ENCODE measurements at places on chromosomes 5 and 9.

- no peak for DNase-seq
Observed at GRCh38 chr5:160171666-160172065, 52.4 kb upstream of the PWWP2A start.

- DNase-seq: no peak
Observed at GRCh38 chr9:129650680-129651235, 8.8 kb upstream of the ASB6 start.

DNA sequence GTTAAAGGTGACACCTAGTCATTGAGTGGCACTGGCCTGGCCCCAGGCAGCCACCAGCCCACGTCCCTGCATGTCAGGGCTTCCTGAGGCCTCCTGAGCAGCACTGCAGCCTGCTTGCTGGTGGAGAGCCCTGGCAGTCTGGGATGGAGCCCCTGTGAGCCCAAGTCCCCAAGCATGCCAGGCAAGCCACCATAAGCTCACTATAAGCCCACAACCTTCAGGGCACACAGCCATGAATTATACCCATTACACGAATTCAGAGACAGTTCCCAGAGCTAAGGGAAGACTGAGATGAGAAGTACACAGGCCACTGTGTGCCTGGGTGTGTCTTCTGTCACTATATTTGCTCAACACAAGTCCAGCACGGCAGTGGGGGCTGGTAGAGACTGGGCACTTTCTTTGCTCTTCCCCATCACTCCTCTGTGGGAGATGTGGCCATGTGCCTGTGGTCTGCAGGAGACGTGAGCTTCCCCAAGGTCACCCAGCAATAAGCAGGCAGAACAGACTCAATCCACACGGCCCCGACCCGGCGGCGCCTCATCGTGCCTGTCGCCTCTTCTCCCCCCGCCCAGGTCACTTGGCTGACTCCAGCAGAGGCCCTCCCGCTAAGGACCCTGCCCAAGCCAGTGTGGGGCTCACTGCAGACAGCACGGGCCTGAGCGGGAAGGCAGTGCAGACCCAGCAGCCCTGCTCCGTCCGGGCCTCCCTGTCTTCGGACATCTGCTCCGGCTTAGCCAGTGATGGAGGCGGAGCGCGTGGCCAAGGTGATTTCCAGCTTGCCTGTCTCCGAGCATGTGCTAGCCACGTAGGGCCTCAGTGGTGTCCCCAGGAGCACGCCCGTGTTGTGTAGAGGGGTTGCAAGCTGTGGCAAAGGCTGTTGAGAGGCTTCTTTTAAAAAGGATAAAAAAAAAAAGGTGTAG is 114.8 kb downstream of the WNK2 start:
- DNase-seq: no peak

GRCh38 chr9:34170237-34170991 is 8.4 kb upstream of the UBAP1 start:
- DNase-seq: no peak

GRCh38 chr5:145479271-145479670 is 355.9 kb downstream of the PRELID2 start:
- DNase-seq: no peak

GRCh38 chr5:180207593-180207992 is 1.4 kb downstream of the RASGEF1C start:
- no peak for DNase-seq

- DNase-seq: no peak
Observed at GRCh38 chr5:122896598-122897282, 51.3 kb downstream of the SNX24 start.

DNA sequence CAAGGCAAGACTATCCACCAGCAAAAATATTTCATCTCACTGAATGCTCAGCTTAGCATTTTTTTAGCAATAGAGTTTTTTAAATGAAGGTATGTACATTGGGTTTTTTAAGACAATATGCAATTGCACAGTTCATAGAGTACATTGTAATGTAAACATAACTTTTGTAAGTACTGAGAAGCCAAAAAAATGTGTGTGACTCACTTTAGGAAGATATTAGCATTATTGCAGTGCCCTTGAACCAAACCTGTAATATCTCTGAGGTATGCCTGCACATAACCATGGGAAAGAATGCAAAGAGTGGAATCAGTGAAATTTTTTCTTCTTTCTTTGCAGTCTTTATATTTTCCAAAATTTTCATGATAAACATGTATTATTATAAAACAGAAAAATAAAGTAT is 1533.3 kb upstream of the WWC1 start:
- no peak for DNase-seq

GRCh38 chr5:139468421-139468931 is 2.3 kb upstream of the SMIM33 start:
- DNase-seq: no peak

- DNase-seq: no peak
Observed at GRCh38 chr9:109639674-109640579, 140.1 kb upstream of the PALM2AKAP2 start.

- no peak for DNase-seq
Observed at GRCh38 chr5:112854651-112855050, 6.4 kb upstream of the SRP19 start.

GRCh38 chr9:136950656-136951276 is 1.3 kb upstream of the LCN12 start:
- DNase-seq: no peak

DNA sequence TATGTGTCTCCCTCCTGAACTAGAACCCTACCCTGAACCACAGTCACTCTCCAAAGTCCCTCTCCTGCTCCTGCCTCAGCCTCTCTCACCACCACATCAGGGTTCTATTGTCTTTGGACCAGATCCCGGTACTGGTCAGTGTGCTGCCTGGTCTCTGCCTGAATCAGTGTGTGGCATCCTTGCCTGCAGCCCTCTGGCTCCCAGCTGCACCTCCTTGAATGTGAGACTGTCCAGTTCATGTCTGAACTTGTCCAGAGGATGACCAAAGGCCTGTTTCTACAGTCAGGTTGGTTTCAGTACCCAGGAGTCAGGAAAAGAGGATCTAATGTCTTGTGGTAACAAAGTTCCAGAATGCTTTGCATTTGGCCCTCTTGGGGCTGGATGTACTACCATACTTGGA is 76.8 kb upstream of the RANBP3L start:
- no peak for DNase-seq

DNA sequence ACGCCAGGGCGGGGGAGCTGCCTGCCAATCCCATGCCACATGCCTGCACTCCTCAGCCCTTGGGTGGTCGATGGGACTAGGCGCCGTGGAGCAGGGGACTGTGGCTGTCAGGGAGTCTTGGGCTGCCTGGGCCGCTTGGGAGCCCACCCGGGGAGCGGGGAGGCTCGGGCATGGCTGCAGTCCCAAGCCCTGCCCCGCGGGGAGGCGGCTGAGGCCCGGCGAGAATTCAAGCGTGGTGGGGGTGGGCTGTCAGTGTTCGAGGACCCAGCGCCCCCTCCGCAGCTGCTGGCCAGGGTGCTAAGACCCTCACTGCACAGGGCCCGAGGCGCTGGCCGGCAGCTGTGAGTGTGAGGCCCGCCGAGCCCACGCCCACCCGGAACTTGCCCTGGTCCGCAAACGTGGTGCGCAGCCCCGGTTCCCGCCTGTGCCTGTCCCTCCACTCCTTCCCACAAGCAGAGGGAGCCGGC is 83.2 kb upstream of the DMRTA1 start:
- no peak for DNase-seq

- no peak for DNase-seq
Observed at GRCh38 chr5:129689045-129689444, 58.8 kb upstream of the MINAR2 start.

DNA sequence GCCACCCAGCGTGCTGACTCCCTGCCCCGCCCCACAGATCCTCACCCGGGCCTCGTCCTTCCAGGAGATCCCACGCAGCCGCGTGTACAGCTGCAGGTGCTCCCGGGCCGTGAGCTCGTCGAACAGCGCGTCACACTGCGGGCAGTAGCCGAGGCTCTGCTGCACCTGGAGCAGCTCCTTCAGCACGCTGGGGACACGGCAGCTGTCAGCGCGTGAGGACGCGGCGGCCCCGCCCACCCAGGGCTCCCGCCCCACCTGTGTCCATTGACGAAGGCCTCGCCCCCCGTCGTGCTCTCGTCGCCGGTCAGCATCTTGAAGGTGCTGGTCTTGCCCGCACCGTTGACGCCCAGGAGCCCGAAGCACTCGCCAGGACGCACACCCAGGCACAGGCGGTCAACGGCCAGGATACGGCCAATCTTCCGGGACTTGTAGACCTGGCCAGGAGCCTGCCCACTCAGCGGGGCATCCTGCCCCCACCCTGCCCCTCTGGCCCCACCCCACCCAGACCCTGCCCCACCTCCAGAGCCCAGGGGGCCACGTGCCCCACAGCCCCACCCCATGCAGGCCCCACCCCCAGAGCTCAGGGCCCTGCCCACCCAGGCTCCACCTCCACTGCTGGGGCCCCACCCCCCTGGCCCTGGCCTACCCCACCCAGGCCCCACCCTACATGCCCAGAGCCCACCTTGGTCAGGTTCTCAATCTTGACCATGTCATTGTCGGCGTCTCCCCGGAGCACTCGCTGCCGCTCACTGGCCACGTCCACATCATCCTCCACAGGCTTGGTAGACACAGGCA is 13.8 kb upstream of the CLIC3 start:
- DNase-seq: no peak

GRCh38 chr9:112069318-112070169 is 105.6 kb downstream of the SUSD1 start:
- no peak for DNase-seq

DNA sequence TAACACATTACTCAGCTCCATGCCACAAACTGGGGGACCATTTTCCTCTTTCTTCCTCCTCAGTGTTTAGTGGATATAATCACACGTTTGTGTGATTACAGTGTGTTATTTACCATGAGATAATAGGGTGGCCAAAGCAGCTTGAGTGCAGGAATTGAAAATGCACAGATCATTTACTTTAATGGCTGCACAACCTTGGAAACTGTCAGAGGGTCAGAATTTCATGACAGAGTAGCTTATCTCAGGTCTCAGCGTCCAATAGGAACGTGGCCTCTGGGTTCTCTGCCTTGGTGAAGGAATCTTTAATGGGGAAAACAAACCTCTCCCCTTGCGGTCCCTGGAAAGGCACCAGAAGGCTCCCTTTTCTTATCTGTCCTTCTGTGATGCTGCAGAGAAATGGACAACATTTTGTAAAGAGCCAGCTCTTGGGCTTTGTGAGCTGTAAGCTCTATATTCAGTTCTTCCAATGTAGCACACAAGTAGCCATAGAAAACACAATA is 87.4 kb upstream of the CD180 start:
- DNase-seq: no peak

GRCh38 chr9:34382054-34382453 is 5.4 kb upstream of the MYORG start:
- no peak for DNase-seq

- no peak for DNase-seq
Observed at GRCh38 chr5:142427529-142427928, 102.7 kb upstream of the SPRY4 start.

Data from iPS DF 6.9 (cell line).